ENCODE measurements at places on chromosomes 4 and X. TPM values are rescaled to one million over a fixed set of nuclear protein-coding genes. Genes with fewer than 3 reads are reported as not detected.

The TMPRSS11B gene
- total RNA-seq: not detected

The GUCY1A1 gene
- total RNA-seq: not detected

The VSIG1 gene
- 0.75 TPM for total RNA-seq

DNA sequence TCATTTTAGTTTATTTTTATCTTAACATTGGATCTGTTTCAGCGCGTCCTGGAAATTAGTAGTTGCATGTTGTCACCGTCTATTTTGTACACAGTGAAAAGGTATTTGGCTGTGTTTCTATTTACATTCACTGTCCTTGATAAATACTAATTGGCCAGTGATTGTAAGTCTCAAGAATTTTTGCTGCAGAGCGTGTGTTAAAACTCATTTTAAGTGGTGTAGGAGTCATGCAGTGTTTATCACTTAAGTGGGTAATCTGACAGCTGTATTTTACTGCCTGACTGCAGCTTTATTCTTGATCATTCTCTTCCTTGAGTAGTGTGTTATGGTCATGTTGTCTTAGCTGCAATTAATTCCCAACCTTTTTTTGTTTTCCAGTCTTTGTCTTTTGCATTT lies 9.8 kb downstream of the GUCY1A1 start:
- no peak for DNase-seq

DNA sequence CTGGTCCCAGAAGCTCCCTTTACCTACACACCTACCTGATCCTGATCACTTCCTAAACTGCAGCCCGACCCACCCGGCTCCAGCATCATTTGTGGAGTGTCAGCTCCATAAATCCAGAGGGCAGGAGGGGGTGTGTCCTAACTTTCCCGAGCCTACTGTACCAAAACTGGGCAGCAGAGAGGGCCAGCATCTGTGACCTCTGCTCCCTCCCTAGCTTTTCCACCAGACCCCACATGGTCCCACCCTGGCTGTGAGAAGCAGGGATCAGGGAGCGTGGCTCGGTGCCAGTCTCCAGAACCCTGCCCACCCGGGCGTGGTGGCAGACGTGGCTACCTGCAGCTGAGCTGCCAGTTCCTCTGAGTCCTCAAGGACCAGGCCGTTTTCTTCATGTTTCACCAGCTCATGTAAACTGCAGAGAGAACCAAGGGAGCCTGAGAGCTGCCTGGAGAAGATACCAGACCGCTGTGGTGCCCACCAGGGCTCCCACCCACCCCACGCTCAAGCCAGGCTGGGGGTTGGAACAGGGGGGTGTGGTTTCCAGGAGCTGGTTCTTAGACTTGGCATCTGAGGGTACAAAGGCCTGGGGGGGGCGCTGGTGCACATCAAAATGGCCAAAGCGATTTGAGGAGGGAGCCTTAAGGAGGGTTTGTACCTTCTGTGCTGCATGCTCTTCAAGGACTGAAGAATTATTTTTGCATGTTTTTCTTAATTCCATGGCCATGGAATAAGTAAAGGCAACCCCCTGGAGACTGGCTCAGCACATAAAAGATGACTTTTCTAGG lies 76.7 kb upstream of the DRD5 start:
- DNase-seq: peak; percentile 17

GRCh38 chr4:89915937-89916336 lies 21.3 kb downstream of the MMRN1 start:
- DNase-seq: no peak

GRCh38 chr4:88791274-88791673 lies 93.6 kb upstream of the NAP1L5 start:
- DNase-seq: no peak
